ENCODE measurements at places on chromosomes 5 and 9. TPM values are rescaled to one million over a fixed set of nuclear protein-coding genes. Genes with fewer than 3 reads are reported as not detected.

Gene ADAMTS12
- total RNA-seq, result 0.65 TPM

Gene SPACA9
- total RNA-seq, result 1.5 TPM

Gene TOR4A
- 14.9 TPM for total RNA-seq

Gene ACTBL2
- total RNA-seq, result under 0.01 TPM

Gene WDR31
- total RNA-seq, result 0.63 TPM

Gene DPM2
- 6.2 TPM for total RNA-seq
